ENCODE measurements at places on chromosomes 13 and 19. TPM values are rescaled to one million over a fixed set of nuclear protein-coding genes. Genes with fewer than 3 reads are reported as not detected.

DNA sequence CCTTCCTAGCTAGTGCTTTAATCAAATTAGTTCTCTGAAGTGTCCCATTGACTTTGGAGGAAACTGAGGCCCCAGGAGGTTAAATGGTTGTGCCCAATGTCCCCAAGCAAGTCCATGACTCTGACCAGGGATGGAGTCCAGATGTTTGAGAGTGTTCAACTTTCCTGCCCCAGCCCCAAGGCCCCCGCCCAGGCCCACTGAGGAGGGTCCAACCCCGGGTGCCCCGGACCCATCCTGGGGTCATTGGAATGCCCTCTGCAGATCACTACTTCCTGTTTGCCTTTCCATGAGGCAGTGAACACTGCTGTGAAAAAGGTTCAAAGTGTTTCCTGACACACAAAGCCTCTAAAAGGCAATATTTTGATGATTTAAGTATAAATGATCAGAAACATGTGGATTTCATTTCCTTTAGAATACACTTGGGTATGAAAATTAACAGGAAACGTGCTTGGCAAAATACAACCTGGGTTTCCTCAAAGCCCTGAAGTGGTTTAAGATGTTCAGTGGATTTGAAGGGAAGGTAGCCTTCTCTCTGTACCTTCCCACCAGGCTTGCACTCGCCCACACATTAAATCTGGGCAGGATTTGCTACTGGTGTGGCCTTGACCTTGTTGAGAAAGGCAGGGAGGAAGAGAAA is 335.7 kb downstream of the TSHZ3 start:
- no peak for DNase-seq

DNA sequence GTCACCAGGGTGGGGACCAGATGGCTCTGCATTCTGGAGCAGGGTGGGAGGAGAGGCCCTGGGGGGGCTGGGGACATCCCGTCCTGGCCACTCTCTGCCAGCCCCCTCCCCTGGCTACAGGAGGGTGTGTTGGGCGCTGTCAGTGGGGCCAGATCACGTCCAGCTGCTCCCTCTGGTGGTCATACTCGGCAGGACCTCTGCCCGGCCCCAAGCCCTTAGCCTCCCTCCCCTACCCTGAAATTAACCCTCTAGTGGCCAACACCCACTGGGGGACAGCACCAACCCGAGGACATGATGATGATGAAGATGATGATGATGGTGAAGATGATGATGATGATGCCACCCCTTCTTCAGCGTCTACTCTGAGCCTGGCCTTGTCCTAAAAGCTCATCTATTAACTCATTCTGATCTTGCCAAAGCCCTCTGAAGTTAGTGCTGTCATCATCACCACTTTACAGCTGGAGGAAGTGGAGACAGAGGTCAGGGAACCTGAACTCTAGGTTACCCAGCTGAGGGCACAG is 590 bp upstream of the LGI4 start:
- DNase-seq = no peak

The NLRP7 gene
- total RNA-seq = 1.1 TPM

DNA sequence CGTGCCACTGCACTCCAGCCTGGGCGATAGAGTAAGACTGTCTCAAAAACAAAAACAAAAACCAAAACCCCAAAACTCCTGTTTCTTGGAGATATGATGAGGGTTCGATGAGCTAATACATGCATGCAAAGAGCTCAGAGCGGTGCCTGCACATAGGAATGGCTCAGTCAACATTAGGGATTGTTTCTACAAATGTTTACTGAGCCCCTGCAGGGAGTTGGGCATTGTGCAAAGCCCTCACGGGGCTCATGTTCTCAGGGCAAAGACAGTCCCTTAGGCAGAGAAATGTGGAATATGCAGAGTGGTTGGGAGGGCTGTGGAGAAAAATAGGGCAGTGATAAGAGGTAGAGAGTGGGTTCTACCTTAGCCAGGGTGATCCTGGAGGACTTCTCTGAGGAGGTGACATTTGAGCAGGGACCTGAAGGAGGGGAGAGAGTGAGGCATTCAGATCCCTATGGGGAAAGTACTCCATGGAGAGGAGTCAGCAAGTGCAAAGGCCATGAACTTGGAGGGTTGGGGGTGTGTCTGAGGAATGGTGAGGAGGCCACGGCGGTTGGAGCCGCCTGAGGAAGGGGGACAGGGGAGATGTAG is 1.5 kb upstream of the EHD2 start:
- no peak for DNase-seq

DNA sequence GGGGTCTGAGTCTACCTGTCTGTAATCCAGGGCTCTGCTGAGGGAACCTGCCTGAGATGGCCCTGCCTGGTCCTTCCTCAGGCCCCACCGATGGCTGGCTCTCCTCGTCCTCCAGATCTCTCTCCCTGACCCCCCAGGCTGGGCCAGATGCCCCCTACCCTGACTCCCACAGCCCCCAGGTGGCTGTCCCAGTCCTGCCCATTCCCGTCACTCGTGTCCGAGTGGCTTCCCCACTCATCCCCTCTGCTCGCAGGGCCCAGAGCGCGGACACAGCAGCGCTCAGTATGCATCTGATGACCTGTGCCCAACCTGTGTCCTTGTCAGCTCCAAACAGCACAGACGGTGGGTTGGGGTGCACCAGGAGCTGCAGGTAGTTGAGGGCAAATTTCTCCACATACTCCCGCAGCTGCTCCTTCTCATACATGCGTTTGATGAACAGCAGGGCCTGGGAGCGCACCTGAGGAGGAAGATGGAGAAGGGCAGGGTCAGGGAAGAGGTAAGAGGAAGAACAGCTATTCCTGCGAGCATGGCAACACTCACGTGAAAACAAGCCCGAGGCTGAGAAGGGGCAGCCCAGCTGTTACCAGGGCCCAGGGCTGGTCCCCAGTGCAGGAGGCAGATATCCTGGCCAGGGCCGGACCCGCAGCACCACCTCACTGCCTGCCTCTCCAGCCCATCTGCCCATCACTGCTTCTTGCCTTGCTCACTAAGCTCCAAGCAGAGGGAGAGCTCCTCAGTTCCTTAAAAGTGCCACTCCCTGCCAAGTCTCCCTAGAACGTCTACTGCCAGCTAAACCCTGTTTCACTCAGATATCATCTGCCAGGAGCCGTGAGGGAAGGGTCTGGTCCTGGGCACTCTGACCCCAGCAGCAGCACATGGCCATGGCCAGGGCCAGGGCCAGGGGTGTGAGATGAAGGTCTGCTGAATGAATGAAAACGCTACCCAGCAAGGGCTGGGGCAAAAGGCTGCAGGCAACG is 11.1 kb upstream of the RSPH6A start:
- no peak for DNase-seq

DNA sequence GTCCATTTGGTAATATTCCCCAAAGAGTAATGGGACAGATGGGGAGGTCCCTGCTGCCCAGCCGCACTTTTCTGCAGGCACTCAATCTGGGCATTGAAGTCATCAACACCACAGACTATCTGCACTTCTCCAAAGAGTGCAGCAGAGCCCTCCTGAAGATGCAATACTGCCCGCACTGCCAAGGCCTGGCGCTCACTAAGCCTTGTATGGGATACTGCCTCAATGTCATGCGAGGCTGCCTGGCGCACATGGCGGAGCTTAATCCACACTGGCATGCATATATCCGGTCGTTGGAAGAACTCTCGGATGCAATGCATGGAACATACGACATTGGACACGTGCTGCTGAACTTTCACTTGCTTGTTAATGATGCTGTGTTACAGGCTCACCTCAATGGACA is 295.0 kb downstream of the GPC5 start:
- no peak for DNase-seq

DNA sequence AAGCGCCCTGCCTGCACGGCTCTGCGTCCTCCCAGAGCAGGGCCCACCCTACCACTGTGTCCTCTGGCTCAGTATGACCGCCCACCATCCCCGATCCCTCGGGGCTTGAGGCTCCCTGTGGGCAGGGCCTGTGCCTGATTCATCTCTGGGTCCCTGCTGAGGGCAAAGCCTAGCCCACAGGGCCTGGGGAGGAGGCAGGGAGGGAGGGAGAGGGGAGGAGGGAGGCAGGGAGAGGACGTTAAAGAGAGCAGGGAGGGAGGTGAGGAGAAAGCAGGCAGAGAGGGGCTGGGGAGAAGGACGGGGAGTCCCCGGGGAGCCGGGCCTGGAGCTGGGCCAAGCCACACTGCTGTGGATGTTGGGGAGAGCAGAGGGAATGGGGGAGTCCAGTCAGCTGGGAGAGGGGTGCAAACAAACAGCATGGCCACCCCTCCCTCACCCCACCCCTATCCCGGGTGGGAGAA is 4.0 kb upstream of the ERFL start:
- no peak for DNase-seq

The NKG7 gene
- total RNA-seq = 1,196 TPM
